ENCODE measurements at places on chromosomes 4 and X.

- no peak overlapping the region for H3K4me3 ChIP-seq
- no peaks in the 10 kb centered on the region for H3K36me3 ChIP-seq
- H3K4me1 ChIP-seq: no peaks in the 10 kb centered on the region
- H3K27ac ChIP-seq: no peak overlapping the region
- DNase-seq: no peak
Measured at GRCh38 chr4:7330811-7331681, 103.7 kb downstream of the PSAPL1 start.

- DNase-seq: no peak
- no peak overlapping the region for H3K27ac ChIP-seq
- peaks cover 6% of the 10 kb centered on the region for H3K36me3 ChIP-seq
- H3K4me3 ChIP-seq: no peak overlapping the region
- H3K4me1 ChIP-seq: peaks cover 27% of the 10 kb centered on the region
Measured at GRCh38 chr4:123675567-123675966, 279.0 kb downstream of the SPRY1 start.

DNA sequence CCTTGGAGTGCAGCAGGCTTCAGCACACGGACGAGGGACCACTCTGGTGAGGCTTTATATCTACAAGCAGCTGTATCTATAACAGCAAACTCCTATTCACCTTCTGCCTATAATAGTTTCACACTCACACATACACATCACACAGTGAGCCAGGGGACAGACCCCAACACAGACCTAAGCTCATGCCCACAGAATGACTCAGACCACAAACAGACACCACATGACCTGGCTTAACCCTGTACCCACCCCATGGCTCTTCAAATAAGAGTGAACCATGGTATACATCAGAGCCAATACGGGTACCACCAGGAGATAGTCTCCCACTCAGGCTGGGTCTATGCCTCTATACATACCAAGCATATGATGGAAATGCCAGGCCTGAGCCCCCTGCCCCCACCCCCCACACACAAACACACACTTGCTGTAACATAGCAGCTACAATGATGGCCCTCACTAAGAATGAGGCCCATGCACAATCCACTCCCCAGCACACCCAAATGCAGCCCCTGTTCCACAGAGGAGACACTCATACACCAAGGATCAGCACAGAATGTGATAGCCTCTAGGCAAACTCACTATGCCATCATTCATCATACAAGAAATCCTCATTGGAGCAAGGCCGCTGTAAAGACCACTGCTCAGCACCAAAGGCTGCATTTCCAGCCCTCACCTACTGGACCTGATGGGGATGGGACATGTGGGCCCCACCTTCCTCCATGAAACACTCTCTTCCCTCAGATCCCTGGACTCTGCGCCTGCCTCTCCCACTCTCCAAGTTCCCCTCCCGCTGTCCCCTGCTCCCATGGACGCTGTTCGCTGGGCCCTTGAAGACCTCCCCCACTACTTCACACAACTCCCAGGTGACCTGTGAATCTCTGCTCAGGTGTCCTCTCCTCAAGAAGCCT, 62.1 kb upstream of the XIAP start:
- H3K27ac ChIP-seq: no peak overlapping the region
- no peaks in the 10 kb centered on the region for H3K36me3 ChIP-seq
- H3K27me3 ChIP-seq: no peaks in the 10 kb centered on the region

GRCh38 chr4:78953769-78954666, 14.8 kb upstream of the PAQR3 start:
- no peaks in the 10 kb centered on the region for H3K4me1 ChIP-seq
- H3K36me3 ChIP-seq: no peaks in the 10 kb centered on the region
- no peak overlapping the region for H3K4me3 ChIP-seq
- H3K27ac ChIP-seq: no peak overlapping the region
- no peak for DNase-seq
- H3K27me3 ChIP-seq: peaks cover 2% of the 10 kb centered on the region

DNA sequence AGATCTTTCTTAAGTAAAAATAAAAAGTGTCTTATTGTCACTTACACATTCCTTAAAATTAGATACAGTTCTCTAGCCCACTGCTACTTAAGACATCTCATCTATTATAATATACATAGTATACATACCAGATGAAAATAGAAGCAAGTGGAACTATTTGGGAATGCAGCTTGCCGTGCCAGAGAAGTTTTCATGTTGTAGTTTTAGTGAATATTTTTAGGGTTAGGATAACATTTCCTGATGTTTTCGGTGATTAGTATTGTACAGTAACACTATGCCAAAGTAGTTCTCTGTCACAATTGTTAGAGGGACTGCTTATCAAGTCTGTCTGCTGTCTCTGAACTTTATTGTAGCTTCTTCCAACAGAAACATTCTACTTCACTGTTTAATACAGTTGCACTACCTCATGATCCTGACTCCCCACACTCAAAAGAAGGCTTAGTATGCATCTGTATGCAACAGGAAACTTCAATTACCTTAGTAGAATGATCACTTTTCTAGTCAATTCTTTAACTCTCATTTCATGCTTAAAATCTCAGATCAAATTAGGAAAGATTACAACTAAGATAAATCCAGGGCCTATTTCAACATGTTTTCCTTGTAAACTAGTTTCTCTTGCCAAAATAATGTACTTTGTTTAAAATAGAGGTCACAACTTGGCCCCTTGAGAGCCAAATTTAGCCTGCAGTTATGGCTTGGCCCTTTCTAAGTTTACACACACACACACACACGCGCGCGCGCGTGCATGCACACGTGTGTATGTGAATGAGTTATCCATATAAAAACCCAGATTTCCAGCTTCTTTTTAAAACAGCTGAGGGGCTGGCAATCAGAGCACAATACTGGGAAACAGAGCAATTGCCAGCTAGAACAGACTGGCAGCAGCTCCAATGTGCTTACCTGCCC, 42.3 kb upstream of the SRPX start:
- no peak overlapping the region for H3K4me3 ChIP-seq
- no peaks in the 10 kb centered on the region for H3K4me1 ChIP-seq
- H3K27me3 ChIP-seq: no peaks in the 10 kb centered on the region
- no peaks in the 10 kb centered on the region for H3K36me3 ChIP-seq
- DNase-seq: no peak

DNA sequence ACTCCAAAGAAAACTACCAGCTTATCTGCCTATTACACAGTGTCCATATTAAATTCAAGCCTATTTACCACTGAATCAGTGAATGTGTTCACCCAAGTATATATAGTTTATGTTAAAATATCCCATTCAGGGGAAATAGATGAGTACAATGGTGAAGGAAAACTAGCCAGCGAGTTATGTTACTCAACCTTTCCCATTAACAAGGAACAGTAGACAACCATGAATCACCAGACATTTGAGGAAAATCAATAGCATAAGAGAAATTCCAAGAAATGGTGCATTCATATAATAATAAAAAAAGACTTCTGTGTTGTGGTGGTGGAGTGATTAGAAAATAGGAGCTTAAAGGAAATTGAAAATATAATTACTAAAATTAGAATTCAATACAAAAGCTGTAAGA, 21.3 kb downstream of the IQCM start:
- H3K36me3 ChIP-seq: no peaks in the 10 kb centered on the region
- H3K27ac ChIP-seq: no peak overlapping the region
- no peak overlapping the region for H3K4me3 ChIP-seq
- no peaks in the 10 kb centered on the region for H3K4me1 ChIP-seq

DNA sequence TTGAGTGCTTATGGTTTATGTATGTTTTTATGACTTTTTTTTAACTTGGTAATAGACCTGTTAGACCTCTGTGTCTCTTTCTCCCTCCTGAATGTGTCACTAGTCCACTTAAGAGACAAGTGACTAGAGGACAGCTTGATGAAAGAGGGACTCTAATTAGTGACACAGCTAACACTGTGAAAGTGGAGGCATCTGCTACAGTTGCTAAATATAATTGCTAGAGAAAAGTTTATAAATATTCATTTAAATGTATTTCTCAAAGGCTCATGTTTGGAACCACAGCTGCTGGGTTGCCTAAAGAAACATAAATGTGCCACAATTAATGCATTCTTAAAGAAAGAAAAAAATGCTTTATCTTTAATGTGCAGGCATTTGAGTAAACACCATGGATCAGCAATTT, 176.4 kb downstream of the FRMPD4 start:
- H3K36me3 ChIP-seq: no peaks in the 10 kb centered on the region
- no peak for DNase-seq
- no peak overlapping the region for H3K4me3 ChIP-seq
- no peak overlapping the region for H3K27ac ChIP-seq
- no peaks in the 10 kb centered on the region for H3K4me1 ChIP-seq

DNA sequence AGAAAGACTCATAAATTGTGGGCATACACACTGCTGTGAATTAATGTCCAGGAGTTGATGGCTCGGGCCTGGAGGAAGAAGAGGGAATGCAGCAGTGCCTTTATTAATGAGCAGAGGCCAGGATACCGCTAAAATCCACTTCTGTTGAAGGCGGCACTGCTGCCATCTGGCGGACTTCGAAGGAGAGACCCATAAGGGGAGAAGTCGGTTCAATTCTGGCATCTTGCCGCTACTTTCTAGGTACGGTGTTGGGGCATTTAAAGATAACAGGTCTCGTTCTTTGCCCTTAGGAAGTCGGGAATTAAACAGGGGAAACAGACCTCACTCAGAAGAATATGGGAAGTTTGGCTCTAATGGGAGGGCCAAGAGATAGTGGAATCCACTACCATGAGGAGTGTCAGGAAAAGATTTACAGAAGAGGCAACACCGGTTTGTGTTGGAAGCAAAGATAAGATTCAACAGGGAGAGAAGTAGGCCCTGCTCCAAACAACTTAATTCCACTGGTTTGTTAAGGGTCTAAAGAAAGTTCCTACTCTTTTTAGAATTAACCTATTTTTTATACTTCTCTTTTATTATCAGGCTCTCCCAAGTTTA, 133.6 kb upstream of the GIMD1 start:
- peak; percentile 31 for DNase-seq
- no peaks in the 10 kb centered on the region for H3K36me3 ChIP-seq
- no peak overlapping the region for H3K4me3 ChIP-seq
- H3K4me1 ChIP-seq: no peaks in the 10 kb centered on the region
- peaks cover 3% of the 10 kb centered on the region for H3K27me3 ChIP-seq
- no peak overlapping the region for H3K27ac ChIP-seq

DNA sequence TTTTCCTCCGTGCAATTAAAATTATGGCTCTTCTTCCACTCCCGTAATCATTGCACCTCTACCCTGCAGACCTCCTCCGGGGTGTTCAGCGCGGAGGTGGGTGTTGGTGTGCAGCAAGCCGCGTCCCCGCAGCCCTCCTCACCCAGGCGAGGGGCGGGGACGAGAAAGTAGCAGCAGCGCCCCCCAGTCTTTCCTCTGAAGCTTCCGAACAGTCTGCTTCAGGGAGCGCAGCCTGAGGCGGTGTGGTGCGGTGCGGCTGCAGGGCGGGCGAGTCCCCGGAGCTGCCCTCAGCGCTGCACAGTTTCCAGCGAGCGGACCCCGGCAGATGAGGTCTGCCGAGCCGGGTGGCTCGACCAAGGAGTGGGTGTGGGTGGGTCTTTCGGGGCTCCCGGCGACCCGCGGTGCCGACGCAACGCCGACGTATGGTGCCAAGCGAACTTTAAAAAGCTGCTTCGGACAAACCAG, at the start of gene FRAS1:
Gene FRAS1 (plus strand): TSS at position 189 of the 465 bp plus-strand sequence. CDS start 687 bp downstream, outside the sequence.
- H3K36me3 ChIP-seq: no peaks in the 10 kb centered on the region
- peaks cover 70% of the 10 kb centered on the region for H3K27me3 ChIP-seq
- H3K4me3 ChIP-seq: peak within 1 kb of the TSS; percentile 82
- H3K27ac ChIP-seq: peak within 1 kb of the TSS; percentile 71

DNA sequence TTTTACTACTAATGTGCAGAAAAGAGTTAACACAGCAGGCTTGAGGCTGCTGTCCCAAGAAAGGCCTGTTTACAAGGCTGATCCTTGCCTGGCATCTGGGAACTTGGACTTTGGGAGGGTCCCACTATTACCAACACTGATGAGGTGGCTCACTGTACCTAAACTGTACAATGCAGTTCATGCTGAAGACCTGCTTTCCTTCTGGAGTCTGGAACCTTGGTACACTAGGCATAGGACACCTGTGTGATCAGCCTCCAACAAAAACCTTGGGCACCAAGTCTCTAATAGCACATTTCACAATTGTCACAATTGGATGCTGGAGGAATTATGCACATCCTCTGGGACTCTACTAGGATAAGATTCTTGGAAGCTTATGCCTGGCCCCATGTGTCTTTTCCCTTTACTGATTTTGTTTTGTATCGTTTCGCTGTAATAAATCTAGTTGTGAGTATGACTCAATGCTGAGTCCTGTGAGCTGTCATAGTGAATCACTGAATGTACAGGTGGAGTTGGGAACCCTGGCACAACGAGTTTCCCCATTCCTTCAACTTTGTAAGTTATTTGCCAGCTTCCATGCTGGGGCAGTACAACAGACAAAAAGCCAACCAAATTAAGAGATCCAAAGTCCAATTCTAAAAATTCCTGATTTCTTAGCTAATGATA, 45.9 kb downstream of the TEC start:
- no peaks in the 10 kb centered on the region for H3K36me3 ChIP-seq
- no peak for DNase-seq
- no peak overlapping the region for H3K27ac ChIP-seq

DNA sequence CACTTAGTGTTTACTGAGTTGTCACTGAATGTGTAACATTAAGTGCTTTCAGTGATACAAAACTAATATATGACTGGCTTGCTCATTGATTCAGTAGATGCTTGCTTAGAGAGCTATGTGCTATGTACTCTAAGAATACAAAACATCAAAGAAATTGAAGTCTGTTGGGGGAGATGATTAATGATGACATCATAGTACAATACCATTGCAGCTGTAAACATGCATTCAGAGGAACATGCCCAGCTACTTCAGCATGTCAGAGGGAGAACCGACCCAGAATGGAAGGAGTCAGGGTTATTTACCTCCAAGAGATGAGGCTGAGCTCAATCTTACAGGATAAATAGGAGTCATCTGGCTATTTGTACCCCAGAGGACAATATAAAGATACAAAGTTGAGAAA, 290.8 kb downstream of the TENM3 start:
- no peaks in the 10 kb centered on the region for H3K36me3 ChIP-seq
- no peaks in the 10 kb centered on the region for H3K4me1 ChIP-seq
- no peak overlapping the region for H3K4me3 ChIP-seq
- no peak overlapping the region for H3K27ac ChIP-seq
- no peaks in the 10 kb centered on the region for H3K27me3 ChIP-seq

DNA sequence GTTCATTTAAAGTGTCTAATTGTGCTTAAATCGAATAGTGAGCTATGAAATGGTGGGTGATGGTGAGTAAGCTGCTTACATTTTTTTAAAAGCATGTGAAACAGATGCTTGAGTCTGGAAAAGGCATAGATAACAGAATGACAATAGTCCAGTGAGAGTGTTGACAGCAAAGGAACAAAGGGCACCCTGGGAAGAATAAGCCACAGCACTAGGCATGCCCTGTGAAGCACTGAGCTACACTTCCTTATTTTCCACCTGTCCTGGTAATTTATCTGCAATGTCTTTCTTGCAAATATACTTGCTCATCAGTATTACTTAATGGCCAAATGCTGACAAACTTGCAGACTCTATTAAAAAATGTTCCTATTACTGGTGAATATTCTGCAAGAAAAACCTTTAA, 168.7 kb downstream of the PRDM5 start:
- H3K27me3 ChIP-seq: no peaks in the 10 kb centered on the region
- no peak for DNase-seq
- no peak overlapping the region for H3K4me3 ChIP-seq
